ENCODE measurements at places on chromosomes 7 and 10. TPM values are rescaled to one million over a fixed set of nuclear protein-coding genes. Genes with fewer than 3 reads are reported as not detected.

The KCP gene
- polyA plus RNA-seq, result not detected

The GOLGA7B gene
- 0.22 TPM for polyA plus RNA-seq

The ODAD2 gene
- polyA plus RNA-seq, result 0.58 TPM

The SYCE1 gene
- polyA plus RNA-seq, result 2.1 TPM

The KIAA1549 gene
- 0.33 TPM for polyA plus RNA-seq

The SLC25A13 gene
- 52.4 TPM for polyA plus RNA-seq

The TFR2 gene
- 663 TPM for polyA plus RNA-seq

The GSDME gene
- polyA plus RNA-seq, result 3.6 TPM

The PRSS37 gene
- not detected for polyA plus RNA-seq

The CAPZA2 gene
- 45.1 TPM for polyA plus RNA-seq

The NPC1L1 gene
- polyA plus RNA-seq, result 14.2 TPM

The BTRC gene
- 6.2 TPM for polyA plus RNA-seq

The RET gene
- polyA plus RNA-seq, result not detected

The MOGAT3 gene
- 3.3 TPM for polyA plus RNA-seq

The PLAU gene
- polyA plus RNA-seq, result 0.91 TPM

The NEBL gene
- 0.22 TPM for polyA plus RNA-seq

The NUP42 gene
- polyA plus RNA-seq, result 12.2 TPM

The GIMAP5 gene
- polyA plus RNA-seq, result 9.7 TPM

The PGAM2 gene
- 0.56 TPM for polyA plus RNA-seq

The C10orf67 gene
- polyA plus RNA-seq, result not detected

The MRC1 gene
- 33.6 TPM for polyA plus RNA-seq

The SEMA3D gene
- 0.18 TPM for polyA plus RNA-seq

The PAX2 gene
- not detected for polyA plus RNA-seq

The GIMAP8 gene
- 6.4 TPM for polyA plus RNA-seq

The CYP2E1 gene
- 3,994 TPM for polyA plus RNA-seq

The DNAJC12 gene
- polyA plus RNA-seq, result 29.8 TPM

The LRRN3 gene
- polyA plus RNA-seq, result 0.39 TPM

The CLEC5A gene
- polyA plus RNA-seq, result 0.10 TPM

The CCL26 gene
- polyA plus RNA-seq, result 0.09 TPM

The ZNRF2 gene
- 8.8 TPM for polyA plus RNA-seq
